SW 1271 (cell line): ENCODE measurements at places on chromosomes 11 and 22.

GRCh38 chr11:68115285-68115684, 5.9 kb downstream of the CHKA start:
- no peak for DNase-seq

DNA sequence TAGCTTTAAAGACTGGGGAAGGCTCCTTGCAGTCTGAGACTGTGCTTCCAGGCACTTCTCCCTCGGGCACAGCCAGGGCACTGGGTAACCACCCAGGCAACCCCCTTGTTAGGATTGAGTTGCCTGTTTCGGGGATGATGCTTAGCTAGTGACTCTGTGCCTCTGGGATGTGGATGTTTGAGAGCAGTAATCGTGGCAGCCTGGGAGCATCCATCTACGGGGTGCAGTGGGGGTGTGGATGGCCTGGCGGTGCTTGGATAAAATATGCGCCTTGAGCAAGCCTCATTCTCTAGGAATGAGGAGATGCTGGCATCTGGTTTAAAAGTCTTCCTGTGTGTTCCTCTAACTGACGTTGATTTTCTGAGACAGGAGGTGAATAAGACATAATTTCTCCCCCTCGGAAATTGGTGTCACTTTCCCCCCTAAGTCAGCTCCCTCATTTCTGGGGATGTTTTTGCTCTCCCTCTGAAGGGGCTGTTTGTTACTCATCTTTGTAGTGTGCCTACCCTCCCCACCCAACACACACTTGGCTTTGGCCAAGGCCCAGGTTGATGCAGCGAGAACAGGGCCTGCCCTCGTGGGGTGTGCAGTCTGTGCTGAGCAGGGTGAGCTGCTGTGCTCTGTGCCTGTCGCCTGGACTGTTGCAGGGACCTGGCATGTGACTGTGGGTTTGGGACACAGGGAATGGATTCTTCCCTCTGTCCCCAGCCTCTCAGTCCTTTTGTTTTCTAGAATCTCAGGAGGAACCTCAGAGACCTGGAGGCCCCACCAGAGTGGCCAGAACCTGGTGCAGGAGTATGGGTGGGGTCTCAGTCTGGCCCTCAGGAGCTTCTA, 2.0 kb downstream of the GNAZ start:
- no peak for DNase-seq

- no peak for DNase-seq
Observed at GRCh38 chr22:17990942-17991341, 33.4 kb downstream of the MICAL3 start.

DNA sequence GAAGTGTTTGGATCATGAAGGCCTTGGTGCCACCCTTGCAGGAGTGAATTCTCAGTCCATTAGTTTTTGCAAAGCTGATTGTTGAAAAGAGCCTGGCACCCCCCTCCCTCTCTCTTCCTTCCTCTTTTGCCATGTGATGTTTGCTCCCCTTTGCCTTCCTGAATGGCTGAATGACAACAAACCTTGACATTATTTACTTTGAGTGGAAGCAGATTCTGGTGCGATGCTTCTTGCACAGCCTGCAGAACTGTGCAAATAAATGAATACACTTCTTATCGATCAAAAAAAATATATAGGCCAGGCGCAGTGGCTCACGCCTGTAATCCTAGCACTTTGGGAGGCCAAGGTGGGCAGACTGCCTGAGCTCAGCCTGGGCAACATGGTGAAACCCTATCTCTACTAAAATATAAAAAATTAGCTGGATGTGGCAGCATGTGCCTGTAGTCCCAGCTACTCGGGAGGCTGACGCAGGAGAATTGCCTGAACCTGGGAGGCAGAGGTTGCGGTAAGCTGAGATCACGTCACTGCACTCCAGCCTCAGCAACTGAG, 2.0 kb upstream of the NARS2 start:
- no peak for DNase-seq

DNA sequence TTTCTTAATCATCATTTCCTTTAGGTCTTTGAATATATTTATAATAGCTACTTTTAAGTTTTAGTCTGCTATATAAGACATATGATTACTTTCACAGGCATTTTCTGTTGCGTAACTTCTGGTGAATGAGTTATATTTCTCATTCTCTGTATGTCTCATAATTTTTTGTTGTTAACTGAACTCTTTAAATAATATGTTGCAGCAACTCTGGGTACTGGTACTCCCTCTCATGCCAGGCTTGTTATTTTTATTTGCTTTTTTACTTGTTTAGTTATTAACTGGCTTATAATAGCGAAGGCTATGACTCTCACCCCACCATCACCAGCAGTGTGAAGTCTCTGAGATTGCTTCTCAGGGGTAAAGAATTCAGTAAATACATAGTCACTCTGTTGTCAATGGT, 524.2 kb upstream of the CHORDC1 start:
- DNase-seq = no peak
